ENCODE measurements at places on chromosomes 3 and 15.
A peak's percentile ranks its signal among the peaks of the same experiment; 100 is the strongest.

GRCh38 chr3:181459516-181459915 is 252.2 kb upstream of the SOX2 start:
- DNase-seq, result no peak

- DNase-seq, result no peak
Observed at GRCh38 chr3:57043518-57043917, 16.9 kb upstream of the SPATA12 start.

DNA sequence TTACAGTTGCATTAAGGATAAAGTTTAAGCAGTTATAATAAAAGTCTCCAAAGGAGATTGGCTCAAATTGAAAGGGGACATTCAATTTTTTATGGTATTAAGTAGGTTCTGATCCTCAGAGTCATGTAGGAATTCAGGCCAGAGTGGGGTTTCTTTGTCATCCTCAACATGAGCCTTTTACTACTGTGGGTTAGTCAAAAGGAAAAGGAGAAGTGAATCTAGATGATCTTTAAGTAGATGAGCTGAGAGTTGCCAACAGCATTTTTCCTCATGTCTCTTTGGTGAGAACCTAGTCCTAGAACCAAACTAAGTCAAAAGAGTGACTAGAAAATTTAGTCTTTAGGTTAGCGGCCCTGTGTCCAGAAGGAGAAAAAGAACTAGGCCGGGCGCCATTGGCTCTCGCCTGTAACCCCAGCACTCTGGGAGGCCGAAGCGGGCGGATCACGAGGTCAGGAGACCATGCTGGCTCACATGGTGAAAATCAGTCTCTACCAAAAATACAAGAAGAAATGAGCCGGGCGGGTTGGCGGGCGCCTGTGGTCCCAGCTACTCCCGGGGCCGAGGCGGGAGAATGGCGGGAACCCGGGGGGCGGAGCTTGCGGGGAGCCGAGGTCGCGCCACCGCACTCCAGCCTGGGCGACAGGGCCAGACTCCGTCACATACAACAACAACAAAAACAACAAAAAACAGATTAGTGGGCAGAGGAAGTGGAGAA is 4.2 kb upstream of the CHL1 start:
- no peak for DNase-seq

GRCh38 chr3:32847528-32847927 is 29.7 kb downstream of the TRIM71 start:
- DNase-seq, result no peak

DNA sequence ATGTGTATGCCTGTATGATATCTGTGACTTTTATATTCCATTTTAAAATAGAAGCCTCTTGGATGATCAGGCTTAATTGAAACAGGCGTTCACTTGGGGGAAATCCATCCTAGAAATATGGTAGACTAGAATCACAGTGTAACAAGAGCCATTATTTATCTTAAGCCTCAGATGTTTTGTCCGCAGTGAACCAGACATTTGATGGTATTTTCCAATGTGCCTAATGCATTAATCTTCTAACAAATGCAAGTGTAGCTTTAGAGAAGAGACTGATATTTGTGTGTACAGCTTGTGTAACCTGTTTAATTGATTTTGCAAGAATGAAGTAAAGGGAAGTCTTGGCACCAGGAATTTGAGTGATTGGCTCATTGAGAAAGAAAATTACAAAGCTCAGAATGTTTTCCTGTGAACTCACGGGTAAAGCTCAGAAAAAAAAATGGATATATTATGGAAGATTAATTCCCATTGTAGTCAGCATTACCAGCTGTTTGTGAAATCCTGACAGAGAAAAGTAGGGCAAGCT is 155.7 kb downstream of the SV2B start:
- DNase-seq, result no peak

GRCh38 chr3:122719273-122719921 is 38.8 kb downstream of the PARP14 start:
- no peak for DNase-seq

DNA sequence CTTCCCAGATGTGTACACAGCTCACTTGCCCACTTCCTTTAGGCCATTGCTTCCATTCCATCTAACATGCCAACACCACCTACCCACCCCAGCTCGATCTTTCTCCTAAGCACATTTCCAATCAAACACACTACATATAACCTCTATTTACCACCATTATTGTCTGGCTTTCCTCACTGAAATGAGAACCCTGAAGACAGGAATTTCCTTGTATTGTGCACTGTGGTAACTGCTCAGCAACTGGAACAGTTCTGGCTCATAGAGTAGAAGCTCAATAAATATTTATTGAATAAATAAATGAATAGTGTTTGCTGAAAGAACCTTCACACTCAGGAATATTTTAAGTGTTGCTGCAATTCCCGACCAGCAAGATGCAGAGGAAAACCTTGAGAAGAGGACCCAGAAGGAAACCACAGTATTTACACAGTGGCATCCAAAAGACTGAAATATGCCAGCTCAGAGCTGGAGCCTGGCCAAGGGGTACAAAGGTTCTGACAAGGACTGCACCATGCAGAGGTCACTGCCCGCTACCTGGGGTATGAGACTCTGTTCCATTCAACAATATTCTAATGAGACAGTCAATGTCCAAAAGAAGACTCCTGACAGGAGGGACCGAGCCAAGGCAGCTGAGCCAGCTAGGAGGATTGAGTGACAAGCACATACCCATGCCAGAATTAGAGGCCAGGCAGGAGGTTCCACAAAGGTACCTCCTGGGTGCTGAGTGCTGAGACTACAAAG is 168.8 kb downstream of the NUP210 start:
- DNase-seq, result no peak

DNA sequence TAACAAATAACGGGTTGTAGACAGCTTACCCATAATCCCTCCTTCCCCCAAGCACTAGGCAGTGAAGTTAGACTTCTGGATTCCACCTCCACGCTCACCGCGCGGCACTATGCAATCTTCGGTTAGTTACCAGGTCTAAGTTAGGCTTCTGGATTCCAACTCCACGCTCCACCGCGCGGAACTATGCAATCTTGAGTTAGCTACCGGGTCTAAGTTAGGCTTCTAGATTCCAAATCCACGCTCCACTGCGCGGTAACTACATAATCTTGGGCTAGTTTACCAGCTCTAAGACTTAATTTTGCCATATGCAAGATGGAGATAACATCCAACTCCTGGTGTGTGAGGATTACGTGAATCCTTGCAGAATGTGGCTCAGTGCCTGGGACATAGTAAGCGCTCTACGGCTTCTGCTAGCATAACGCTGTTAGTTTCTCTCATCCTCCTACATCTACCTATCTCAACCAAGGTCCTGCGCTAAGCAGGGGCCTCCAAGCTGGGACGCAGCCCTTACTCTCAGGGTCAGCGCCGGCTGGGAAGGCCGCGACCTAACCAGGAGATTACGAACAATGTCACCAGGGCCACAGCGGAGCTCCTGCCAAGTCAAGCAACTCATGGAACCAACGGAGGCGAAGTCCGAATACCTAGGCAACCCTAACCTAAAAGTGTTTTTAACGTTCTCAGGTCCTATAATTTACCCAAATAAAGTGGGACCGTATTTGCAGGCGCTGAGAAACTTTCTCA is 497 bp upstream of the RPLP1 start:
- DNase-seq, result no peak

DNA sequence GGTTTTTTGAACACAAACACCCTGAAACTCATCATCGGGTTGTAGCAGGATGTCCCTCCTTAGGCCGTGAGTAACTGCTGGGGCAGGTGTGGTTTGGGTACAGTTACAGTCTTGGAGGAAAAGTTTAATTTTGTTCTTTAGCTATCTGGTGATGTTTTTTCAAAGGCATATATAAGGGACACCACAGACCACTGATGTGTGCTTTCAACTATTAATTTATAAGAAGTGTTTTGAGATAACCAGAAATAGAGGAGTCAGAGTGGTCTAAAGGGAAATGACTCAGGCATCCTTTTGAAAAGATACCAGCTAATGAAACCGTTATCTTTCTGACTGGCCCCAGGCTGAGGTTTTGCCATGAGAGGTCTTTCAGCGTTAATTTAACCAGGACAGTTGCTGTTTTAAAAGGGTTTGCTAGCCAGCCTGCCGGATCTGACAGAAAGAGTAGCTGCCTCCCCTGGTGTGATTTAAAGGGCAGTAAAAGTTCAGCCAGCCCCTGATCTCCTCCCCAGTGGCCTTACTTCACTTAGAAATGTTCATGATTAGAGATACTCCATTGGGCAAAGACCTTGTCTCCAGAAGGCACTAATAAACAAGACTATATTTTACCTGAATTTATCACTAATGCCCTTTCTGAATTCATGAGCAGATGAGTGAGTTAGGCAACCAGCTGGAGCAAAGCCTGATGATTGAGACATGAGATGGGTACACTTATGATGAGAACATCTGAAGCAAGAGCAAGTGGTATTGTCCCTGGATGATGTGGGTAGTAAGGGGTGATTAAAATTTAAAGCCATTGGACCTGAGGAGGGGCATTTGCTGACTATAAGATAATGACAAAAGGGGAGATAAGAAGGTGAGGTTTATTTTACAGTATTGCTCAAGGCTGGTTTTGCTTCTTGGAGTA is 482.5 kb upstream of the TBL1XR1 start:
- DNase-seq, result peak; percentile 35

DNA sequence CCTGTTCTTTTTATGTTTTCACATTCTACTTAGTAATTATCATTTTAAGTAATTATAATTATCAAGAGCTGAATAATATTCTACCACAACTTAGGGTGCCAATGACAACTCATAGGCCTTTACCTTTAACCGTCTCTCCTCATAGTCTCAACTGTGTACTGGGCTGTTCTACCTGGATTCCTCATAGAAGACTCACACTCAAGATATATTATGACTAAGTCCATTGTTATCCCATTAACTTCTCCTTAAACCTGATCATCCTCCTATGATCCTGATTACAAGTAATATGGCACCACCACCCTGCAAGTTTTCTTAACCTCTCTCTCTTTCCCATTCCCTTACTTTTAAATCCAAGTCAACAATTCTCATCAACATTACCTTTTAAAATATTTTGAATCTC is 285.9 kb upstream of the VEPH1 start:
- DNase-seq, result no peak

DNA sequence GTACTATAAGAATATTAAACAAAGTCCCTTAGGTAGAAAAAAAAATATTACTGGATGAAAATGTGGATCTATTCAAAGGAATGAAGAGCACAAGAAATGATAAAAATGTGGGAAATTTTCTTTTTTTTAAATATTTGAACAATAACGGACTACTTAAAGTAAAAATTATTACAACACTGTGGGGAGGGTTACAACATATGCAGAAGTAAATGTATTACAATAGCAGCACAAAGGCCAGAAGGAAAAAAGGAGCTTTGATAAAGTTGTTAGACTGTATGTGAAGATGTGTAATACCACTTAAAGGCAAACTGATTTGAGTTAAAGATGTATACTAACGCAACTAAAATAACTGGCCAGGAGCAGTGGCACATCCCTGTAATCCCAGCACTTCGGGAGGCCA is 427.1 kb downstream of the SHQ1 start:
- no peak for DNase-seq

DNA sequence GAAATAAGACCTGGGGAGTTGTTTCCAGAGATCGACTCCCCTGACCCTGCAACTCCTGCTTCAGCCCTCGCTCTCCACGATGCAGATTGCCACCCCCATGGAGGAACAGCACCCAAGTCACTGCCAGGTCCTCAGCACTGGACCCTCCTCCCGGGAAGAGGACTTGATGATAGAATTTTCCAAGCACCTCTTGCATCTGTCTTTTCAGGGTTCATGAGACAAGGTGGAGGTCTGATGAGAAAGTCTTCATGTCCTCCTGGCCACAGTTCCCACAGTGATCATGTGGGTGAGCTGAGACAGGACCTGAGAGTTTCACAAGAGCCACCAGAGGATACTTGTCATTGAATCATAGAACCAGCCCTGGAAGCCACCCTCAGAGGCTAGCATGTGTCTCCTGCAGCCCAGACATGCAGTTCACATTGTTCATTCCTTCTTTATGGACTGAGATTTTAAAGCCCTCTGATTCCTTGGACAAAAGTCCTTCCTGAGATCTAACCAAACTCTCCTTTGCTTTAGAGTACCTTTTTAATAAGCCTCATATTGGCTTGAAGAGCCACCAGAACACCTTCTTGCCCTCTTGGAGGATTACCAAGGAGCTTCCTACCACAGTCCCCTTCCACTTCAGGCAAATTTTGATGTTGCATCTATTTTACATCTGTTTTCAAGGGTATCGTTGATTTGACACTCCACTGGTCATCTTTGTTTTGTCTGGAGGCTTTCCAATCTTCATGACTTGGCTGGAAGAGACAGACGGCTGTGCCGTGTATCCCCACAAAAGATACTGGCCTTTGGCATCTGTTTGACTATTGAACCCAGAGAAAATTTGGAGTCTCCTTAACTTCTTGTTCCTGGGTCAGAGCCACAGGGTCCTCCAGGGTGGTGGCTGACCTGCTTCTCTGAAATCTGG is 224.8 kb upstream of the BHLHE40 start:
- no peak for DNase-seq

DNA sequence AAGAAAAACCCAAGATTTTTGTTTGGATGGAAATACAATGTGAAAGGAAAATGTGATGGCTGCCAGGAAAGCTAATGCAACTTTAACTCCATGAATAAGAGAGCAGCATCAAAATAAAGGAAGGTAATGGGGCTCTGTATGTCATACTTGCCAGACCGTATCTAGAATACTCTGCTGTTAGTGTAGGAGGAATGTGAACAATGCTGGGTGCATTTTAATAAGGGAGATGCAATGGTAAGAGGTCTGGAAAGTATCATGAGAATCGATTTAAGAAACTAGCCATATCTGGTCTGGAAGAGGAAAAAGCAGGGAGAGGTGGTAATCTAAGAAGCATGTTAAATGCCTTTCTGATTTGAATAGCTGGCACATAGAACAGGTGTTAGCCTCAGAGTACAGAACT is 239.6 kb downstream of the GBE1 start:
- no peak for DNase-seq

- DNase-seq, result no peak
Observed at GRCh38 chr3:139226731-139227130, 117.1 kb upstream of the MRPS22 start.

DNA sequence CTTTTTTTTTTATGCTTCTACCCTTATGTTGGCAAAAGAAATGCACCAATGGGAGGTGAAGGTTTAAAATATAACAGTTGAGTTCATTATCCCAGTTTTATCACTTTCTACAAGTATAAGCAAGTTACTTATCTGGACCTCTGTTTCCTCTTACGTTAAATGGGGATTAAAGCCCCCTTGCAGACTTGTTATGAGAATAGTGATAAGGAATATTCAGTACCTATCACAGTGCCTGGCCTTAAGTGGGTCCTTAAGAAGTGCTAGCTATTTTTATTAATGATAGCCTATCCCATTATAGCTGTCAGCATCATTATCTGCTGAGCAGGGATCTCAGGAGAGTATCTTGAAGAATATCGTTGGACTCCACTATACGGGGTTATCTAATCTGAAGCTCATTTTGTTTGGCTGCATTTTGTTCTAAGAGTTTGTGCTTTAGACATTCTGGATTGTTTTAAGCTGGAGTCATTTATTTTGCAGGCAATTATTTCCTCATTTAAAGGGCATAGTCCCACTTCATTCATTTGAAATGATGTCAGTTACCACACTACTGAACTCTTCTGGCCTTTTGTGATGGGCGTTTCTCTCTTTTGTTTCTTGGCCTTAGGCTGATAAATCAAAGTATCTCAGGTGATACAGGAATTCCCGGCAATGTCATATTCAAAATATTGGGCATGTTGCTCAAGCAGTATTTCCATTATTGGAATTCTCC is 28.8 kb downstream of the RAB8B start:
- DNase-seq, result no peak

GRCh38 chr3:169146179-169146665 is 517.3 kb downstream of the MECOM start:
- peak; percentile 3 for DNase-seq

All from activated naive CD8-positive, alpha-beta T cell treated with anti-CD3 and anti-CD28 coated beads, Interleukin-2, amount 50 U/mL, for 24 hours (primary cell).